ENCODE measurements at places on chromosomes 4 and X.

- DNase-seq = no peak
These were observed 7.1 kb upstream of the OPHN1 start for GRCh38 chrX:68440442-68440841.

- DNase-seq = no peak
These were observed 9.7 kb upstream of the ACSL4 start for GRCh38 chrX:109742722-109743121.

DNA sequence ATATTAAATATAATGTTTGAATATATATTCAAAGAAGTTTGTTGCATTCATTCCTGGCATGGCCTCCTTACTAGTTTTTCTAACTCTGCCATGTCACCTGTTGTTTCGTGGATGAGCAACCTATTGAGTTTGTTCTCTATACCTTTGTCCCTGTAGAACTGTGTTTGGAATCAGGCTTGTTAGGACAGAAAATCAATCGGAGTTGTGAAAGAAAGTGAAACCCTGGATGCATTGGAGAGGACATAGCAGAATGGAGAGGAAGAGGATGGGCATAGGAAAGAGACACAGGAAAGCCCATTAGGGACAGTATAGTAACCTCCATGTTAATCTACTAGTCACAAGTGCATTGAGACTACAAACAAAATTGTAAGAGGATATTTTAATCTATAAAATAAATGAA, 31.2 kb downstream of the ANK2 start:
- no peak for DNase-seq

DNA sequence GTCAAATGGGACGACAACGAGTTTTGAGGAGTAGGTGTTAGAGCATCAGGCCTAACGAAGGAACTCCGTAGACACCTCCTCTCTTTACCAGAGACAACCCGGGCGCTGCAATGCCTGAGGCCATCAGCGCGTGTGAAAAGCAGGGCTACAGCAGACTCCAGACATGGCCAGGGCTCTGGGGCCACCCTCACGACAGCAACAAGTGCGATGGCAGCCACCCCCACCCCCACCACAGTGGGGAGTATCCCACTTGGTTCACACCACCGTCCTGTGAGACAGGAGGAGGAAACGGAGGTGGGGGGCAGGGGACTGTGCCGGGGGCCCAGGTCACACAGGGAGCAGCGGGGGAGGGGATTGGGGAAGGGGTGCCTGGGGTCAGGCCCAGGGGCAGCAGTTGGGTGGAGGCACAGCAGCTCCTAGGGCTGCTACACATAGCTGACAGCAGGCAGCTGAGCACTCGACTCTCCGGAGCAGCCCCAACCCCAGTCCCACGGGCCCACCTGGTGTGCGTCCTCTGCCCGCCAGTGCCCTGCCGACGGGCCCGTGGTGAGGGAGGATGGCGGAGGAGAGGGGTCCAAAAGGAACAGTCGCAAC, 8.5 kb downstream of the LRPAP1 start:
- no peak for DNase-seq

DNA sequence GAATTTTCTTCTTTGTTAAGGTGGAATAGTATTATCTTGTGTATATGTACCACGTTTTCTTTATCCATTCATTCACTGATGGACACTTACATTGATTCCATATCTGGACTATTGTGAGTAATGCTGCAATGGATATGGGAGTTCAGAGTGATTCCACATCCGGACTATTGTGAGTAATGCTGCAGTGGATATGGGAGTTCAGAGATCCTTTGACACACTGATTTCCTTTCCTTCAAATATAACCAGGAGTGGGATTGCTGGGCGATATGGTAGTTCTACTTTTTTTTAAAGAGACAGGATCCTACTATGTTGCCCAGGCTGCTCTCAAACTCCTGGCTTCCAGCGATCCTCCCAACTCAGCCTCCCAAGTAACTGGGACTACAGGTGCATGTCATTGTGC, 12.1 kb downstream of the TMEM156 start:
- peak; percentile 60 for DNase-seq

DNA sequence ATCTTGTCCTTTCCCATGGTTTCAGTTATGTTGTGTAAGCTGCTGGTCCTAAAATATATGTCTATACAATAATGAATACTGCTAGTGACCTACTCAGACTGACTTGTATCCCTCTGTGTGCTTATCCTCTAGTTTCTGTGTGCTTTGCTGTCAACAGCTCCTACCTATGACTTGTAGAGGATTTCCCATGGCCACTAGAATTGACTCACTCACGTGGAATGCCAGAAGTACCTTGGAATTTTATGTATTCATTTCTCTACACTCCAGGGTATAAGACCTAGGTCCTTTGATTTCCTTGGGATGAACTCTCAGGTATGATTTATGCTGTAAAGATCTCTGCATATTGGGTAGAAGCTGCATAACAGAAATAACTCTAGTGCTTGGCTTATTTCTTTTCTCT, 279.9 kb upstream of the SLIT2 start:
- DNase-seq = peak; percentile 43

GRCh38 chr4:163681208-163681821, 186.8 kb downstream of the TMA16 start:
- DNase-seq = peak; percentile 24

GRCh38 chr4:154030746-154031145, 241.9 kb upstream of the SFRP2 start:
- no peak for DNase-seq

DNA sequence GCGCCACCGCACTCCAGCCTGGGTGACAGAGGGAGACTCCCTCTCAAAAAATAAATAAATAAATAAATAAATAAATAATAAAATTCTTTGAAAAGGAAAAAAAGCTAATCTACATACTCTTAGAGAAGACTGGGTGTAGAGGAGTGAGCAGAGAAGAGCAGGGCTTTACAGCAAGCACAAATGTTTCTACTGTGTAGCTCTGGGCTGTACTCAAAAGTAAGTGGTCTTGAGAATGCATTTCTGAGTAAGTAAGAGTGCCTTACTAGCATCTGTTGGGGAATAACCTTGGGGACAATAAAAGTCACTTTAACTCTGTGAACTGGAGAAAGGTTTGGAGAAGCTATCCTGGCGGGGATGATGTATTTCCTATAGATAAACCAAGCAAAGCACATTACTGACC, 185.8 kb downstream of the WDFY3 start:
- no peak for DNase-seq

- no peak for DNase-seq
These were observed 141.5 kb downstream of the MAGEB17 start for GRCh38 chrX:16308773-16309172.

DNA sequence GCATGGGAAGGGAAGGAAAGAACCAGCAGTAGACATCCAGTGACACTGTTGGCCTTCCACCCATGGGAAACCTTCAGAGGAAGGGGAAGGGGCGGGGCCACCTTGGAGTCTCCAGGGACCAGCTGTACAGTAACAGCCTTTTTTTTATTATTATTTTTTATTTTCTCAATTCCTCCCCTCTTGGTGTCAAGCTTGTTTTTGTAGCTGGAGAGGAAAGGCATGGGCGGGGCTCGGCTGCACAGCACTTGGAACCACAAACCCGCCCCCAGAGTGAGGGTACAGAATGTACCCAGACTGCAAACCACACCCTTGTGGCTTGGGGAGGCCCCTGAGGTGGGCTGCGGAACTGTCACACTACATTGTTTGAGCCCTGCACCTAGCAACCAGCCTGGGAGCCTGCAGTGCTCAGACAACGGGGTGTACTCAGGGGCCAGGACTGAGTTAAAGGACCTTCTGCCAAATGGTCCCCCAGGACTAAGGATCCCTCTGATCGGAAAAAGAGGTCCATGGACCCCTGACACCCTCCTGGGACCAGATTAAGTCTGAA, 45.7 kb downstream of the PRPS1 start:
- peak; percentile 95 for DNase-seq

GRCh38 chrX:32514986-32515385, 696.4 kb downstream of the DMD start:
- no peak for DNase-seq

GRCh38 chrX:139204898-139205667, 325.5 kb upstream of the F9 start:
- DNase-seq = no peak

DNA sequence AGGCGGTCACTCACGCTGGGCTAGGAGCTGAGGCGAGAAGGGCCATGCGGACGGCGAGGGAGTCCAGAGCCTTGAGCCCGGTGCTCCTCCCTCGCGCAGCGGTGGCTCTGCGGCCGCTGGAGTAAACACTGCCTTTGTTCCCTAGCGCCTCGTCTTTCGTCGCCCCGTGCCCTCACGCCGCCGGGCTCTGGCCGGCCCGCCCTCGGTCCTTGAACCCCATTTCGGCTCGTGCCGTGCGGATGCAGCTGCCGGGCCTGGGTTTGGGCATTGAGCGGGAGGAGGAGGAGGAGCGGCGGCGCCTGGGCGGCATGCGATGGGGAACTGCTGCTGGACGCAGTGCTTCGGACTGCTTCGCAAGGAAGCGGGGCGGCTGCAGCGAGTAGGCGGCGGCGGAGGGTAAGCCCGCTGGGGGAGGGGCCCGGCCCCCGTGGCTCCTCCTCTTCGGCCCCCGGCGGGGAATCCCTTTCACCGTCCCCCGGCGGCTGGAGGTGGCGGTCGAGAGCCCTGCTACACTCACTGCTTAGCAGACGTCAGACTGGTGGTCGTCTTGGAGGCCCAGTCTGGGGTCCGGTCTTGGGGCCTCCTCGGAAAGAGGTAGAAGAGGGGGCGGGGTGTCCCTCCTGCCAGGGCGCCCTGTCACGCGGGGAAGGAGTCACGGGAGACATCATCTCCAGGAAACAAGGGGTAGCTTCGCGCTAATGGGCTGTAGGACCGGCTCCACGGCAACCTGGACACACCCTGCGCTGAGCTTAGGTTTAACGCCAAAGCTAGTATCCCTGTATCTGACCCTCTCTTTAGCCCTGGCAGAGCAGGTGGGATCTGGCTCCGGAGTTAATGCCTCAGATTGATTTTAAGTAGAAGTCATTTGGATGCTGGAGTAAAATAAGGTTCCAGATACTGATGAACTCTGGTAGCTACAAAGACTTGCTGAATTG, at the start of gene AP1AR:
AP1AR (plus strand) TSS at position 9 of the 935 bp plus-strand sequence; CDS start at position 314, 305 bp downstream.
- peak; percentile 74 for DNase-seq

- no peak for DNase-seq
These were observed 7.9 kb downstream of the VEGFC start for GRCh38 chr4:176784816-176785215.

GRCh38 chr4:52250154-52250553, 199.1 kb downstream of the SPATA18 start:
- peak; percentile 6 for DNase-seq

DNA sequence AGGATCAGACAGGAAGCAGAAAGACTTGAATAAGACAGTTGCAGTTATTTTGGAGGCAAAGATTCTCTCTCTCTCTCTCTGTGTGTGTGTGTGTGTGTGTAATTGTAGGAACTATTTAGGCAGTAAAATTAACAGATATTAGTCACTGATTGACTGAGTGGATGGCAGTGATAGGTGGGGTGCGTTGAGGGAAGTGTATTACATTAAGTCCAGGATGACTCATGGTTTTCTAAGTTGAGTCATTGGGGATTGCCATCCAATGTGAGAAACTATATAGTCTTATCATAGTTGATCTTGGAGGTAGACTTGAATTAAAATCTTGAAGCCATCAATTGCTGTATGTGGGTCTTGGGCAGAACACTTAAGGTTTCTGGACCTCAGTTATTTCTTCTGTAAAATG, 75.4 kb downstream of the AR start:
- peak; percentile 38 for DNase-seq

DNA sequence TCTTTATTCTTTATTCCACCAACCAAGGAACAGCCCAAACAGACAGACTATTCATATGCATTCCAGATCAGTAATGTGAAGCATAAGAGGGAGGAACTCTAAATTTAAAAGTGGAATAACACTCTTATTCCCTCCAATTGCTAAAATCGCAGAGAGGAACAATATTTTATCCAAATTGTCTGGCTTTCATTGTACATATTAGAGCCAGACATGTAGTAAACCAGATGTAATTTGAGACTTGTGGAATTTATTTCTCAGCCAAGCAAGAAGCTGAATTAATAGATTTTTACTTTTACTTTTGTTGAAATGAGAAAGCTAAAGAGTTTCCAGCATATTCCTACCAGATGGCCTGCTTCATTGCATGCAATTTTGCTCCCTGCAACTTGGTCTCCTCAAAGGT, 674.6 kb upstream of the SLIT2 start:
- no peak for DNase-seq

DNA sequence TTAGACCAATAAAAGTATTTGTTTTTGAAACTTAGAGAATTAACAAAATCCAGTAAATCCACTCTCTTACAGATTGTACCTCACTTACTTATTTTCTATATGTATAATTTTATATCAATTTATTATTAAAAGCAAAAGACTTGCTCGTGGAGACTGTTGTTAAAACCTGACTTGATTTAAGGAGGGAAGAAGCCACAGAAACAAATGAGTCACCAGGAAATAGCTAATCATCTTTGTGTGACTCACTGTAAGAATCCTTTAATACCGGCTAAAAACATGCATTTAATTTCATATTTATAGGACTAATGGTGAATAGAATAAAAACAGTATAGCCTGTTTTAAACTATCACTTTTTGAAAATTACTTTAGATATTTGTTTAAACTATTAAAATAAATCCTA, 29.9 kb upstream of the UBE2NL start:
- DNase-seq = peak; percentile 49

GRCh38 chr4:126028876-126029275, 714.1 kb downstream of the FAT4 start:
- DNase-seq = peak; percentile 24

- no peak for DNase-seq
These were observed 5.1 kb downstream of the CCDC160 start for GRCh38 chrX:134241960-134242619.

- no peak for DNase-seq
These were observed 105.1 kb downstream of the TRAPPC11 start for GRCh38 chr4:183763990-183764754.

DNA sequence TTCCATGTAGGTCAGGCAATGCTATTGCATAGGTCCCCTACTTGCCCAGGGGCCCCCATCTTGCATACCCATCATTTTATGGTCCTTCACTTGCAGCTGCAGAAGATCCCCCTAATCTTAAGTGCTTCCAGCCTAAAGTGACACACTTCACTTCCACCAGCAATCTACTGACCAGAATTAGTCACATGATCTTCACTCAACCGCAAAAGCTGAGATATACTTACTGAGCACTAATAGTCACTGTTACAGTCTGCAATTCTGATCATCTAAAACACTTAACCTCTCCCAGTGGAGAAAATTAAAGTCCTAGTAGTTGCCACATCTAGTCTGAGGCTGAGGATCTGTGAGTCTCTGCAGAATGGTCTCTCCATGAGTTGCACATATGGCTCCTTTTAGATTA, 82.1 kb downstream of the AREG start:
- DNase-seq = no peak

GRCh38 chr4:8251110-8251883, 18.3 kb upstream of the HTRA3 start:
- DNase-seq = no peak

DNA sequence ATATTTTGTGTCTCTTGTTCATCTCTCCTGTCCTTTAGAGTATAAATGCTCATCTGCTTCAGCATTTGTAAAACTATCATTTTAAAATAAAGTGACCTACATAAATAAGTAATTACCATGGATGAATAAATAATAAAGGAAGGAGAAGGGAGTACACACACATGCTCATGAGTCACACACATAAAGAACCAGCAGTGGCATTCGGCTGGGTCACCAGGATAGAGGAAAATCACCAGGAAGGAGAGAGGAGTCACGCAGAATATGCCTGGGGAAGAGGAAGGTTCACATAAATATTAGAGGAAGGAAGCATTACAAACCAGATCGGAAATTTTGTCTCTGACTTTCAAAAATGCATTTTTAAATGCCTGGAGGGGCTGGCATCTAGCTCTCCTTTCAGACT, 38.5 kb upstream of the MED14 start:
- DNase-seq = peak; percentile 35

GRCh38 chr4:120886191-120886590, 36.3 kb downstream of the PRDM5 start:
- no peak for DNase-seq
